ENCODE measurements at places on chromosomes 3 and 15.

DNA sequence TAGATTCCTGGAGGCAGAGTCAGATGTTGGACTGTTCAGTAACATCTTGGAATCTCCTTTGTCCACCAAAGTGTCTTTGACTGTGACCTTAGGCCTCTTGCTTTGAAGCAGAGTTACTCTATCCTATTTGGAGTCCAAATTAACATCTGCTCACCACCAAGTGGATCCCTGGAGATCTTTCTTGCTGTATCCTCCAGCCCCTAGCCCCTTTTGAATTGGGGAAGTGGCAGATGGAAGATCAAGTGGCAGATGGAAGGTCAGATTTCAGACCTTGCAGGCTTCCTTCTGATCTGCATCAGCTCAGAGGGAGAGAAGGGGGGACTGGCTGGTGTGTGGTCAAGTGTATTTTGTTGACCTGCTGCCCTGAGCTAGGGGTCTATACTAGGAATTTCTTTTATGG, 125.0 kb upstream of the ROPN1 start:
- no peak for DNase-seq

DNA sequence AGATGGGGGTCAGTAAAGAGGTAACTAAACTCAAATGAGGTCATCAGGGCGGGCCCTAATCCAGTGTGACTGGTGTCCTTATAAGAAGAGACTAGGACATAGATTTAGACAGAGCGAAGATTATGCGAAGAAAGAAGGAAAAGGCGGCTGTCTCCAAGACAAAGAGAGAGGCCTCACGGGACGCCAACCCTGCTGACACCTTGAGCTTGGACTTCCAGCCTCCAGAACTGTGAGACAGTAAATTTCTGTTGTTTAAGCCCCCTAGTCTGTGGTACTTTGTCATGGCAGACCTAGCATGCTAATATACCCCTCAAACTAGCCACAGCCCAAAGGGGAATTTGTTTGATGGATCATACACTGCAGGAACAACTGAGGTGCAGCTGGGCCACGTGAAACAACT, 183.0 kb downstream of the ABHD5 start:
- DNase-seq, result no peak

GRCh38 chr3:175020101-175020500, 161.0 kb downstream of the NAALADL2 start:
- no peak for DNase-seq

GRCh38 chr3:79551997-79552396, 215.8 kb downstream of the ROBO1 start:
- DNase-seq, result no peak

- DNase-seq, result no peak
These were observed 123.0 kb downstream of the ASB7 start for GRCh38 chr15:100725121-100726069.

GRCh38 chr15:101006931-101007691, 88.0 kb downstream of the LRRK1 start:
- peak; percentile 78 for DNase-seq

GRCh38 chr3:43766672-43767465, 76.1 kb downstream of the ABHD5 start:
- no peak for DNase-seq

DNA sequence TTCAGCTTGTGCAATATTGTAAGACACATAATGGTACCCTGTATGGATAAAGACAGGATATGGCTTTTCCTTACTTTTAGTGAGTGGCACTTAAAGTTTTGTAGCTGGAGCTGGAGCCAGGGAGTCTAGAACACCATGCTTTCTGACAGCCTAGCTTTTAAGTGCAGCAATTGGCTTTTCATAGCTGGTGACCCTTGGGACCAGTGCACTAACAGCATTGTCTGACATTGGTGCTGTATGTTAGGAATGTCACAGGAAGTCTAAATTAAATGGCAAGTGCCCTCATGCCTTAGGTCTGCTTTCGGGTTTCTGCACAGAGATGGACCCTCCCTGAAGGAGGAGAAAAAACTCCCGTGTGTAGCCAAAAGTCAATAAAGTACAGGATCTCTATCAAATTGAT, 628.2 kb downstream of the NR2F2 start:
- DNase-seq, result no peak

DNA sequence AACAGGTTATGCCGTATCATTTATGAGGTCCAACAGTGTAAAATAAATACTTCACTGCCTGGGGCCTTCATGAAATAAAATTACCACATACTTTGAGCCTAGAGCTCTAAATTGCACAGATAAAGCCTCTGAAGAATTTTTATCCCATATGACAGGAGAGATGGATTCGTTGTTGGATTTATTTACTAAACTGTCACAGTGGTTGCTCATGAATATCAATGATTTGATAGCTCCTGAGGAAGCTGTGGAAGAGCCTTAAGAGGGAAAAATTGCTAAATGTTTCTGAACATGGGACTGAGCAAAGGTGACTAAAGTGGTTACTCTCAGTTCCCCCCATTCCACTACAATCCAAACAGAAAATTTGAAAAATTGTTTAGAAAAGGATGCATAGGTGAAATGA, 558.9 kb upstream of the IL12A start:
- no peak for DNase-seq

GRCh38 chr3:71041371-71041770, 542.2 kb downstream of the FOXP1 start:
- DNase-seq, result no peak

DNA sequence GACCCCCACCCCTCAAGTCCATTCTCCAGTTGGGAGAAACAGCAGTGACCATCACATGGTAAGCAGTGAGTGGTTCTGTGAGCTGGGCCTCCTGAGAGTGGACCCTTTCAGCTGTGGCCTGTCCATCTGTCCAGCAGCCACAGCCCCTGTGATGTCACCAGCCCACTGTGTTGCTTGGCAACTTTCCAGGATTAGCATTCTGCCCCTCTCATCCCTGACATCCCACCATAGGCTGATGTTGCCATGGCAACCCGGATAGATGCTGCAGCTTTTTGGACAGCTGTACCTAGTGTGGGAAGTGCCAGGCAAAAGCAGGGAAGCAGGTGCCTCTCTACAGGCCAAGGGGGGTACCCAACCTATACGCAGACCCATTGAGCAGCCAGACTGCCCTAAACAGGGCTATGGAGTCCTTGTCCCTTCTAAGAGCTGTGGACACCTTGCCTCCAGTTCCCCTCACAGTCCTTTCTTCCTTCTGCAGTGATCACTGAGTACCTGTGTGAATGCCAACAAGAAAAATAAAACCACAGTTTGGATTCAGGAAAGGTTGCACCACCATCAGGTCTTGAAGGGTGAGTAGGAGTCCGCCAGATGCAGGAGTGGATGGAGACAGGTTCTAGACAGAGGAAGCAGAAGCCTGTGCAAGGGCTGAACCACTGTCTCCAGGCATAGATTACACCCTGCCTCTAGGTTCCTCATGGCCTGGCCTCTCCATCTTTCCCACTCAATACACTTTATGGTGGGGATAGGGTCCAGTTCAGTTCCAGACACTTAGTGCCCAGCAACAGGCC, at the start of gene DNAH1:
DNAH1 (plus strand) TSS at position 343 of the 788 bp plus-strand sequence. CDS start 6,124 bp downstream, outside the sequence.
- DNase-seq, result no peak

- DNase-seq, result no peak
These were observed 366.4 kb upstream of the AGTR1 start for GRCh38 chr3:148331081-148331846.

DNA sequence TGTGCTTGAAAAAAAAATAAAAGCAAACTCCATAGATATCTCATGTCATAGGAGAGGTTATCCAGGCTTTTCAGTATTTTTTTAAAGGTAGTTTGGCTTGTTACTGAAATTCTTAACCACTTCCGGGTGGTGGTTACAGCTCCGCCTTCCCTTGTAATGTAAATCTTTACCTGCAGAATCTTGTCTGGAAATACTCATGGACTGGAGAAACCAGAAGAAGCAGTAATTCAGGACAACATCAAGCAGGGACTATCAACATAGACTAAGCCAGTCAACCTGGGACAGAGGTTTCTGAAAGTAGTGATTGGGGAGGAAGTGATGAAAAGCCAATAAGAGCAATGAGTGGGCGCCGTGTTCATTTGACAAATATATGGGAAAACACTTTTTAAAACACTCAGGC, 78.9 kb upstream of the SKOR1 start:
- DNase-seq, result no peak

DNA sequence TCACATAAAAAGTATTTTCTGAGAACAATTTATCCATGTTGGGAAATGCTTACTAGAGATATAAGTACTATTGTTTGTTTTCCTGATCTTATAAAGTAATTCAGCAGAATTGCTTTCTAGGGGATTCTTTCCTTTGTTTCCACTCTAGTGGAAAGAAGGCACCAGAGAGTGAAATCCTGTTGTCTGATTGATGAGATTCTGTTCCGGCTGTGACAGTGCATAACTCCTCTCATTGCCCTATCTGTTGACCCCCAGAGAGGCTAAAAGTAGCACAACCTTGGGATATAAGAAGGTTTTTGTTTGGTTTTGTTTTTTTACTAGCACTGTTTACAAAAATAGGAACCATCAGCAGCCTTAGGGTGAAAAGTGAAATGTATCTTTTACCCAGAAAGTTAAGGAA, 114.1 kb downstream of the ALCAM start:
- DNase-seq, result no peak

- peak; percentile 41 for DNase-seq
These were observed 88.3 kb downstream of the MYO5A start for GRCh38 chr15:52440414-52440813.

GRCh38 chr3:50147861-50148260, 7.3 kb upstream of the SEMA3F start:
- DNase-seq, result no peak

GRCh38 chr15:78739996-78740903, 71.0 kb downstream of the ADAMTS7 start:
- DNase-seq, result peak; percentile 55

GRCh38 chr15:60297047-60297446, 100.7 kb downstream of the ANXA2 start:
- no peak for DNase-seq

DNA sequence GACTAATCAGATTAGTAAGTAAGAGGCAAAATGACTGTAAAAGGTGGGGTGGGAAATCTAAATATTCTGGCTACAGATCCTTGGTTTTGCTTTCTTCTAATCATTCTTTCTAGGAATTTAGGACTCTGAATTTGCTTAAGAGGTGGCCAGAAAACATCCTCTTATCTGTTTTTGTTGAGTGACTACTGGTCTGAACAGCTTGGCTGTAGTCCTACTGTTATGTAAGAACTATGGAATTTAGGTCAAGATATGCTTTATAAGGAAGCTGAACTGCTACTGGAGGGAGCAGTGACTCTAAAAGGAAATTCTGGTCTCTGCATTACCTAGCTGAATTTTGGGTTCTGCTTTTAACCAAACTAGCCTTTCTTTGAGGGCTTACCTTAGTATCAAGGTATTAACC, 33.5 kb upstream of the CSPG5 start:
- DNase-seq, result no peak

DNA sequence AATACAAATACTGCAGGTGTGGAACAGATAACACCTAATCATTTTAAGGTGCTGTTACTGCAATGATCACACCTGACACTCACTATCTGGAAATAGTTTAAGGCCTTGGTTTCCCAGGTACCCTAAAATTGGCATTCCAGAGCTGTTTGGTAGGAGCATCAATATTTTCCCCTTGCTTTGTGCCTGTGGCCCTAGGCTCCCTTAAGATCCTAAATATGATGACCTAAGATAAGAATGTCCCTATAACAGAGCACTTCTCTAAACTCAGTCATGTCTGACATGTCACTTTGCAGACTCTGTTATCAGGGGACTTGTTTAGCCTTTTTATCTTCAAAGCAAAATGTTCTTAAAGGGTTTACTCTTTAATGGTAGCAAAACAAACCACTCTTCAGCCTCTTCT, 115.9 kb upstream of the STRIT1 start:
- no peak for DNase-seq

GRCh38 chr3:72274493-72275330, 489.8 kb upstream of the PROK2 start:
- DNase-seq, result no peak

All from stimulated activated CD4-positive, alpha-beta T cell treated with anti-CD3 and anti-CD28 coated beads, Interleukin-4, amount 100 ng/mL, for 24 hours (primary cell).